T-helper 2 cell treated with Interferon-gamma antibody and Interleukin-4, amounts not matched to agents 100 ng/mL and 5 ng/mL, for 36 hours (primary cell): ENCODE measurements at places on chromosomes 13 and 19. TPM values are rescaled to one million over a fixed set of nuclear protein-coding genes. Genes with fewer than 3 reads are reported as not detected.

PSG2 gene
- not detected in 2 replicates for total RNA-seq

SKA3 gene
- total RNA-seq, result 39.4 and 44.0 TPM in 2 replicates

RAP2A gene
- total RNA-seq, result 28.0 and 30.7 TPM in 2 replicates

ZNF793 gene
- 1.0 TPM in 2 replicates for total RNA-seq

ZNF813 gene
- 2.8 and 3.1 TPM in 2 replicates for total RNA-seq

ZNF799 gene
- total RNA-seq, result 3.7 and 4.3 TPM in 2 replicates

LIPE gene
- 29.1 and 30.5 TPM in 2 replicates for total RNA-seq
